ENCODE measurements at places on chromosomes 7 and 10. TPM values are rescaled to one million over a fixed set of nuclear protein-coding genes. Genes with fewer than 3 reads are reported as not detected.

GRCh38 chr7:69670701-69671100, 72.4 kb downstream of the AUTS2 start:
- H3K27me3 ChIP-seq, result no peaks in the 10 kb centered on the region
- H3K4me3 ChIP-seq, result no peak overlapping the region
- H3K36me3 ChIP-seq, result no peaks in the 10 kb centered on the region

DNA sequence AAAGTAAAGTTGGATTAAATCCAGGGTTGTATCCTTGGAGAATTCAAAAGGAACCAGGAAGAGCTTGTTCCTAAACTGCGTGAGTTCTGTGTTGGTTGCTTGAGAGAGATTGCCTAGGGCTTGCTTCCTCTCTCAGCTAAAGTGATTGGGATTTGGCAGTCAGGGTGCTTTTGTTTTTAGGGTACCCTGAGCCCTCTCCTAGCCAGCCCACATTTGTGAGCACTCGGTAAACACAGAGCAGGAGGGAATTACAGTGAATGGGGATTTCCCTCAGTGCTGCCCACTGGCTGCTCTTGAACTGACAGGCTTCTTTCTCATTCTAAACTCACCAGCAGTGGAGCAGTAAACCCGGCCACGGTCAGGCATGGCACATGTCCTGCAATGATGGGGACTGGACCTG, 146.9 kb downstream of the TPST1 start:
- peak overlapping the region; percentile 37 for H3K27ac ChIP-seq
- no peaks in the 10 kb centered on the region for H3K27me3 ChIP-seq
- 0 out of 2 replicates have a peak, but pooled peaks cover 2% of the 10 kb centered on the region for H3K4me1 ChIP-seq
- DNase-seq, result no peak
- no peaks in the 10 kb centered on the region for H3K36me3 ChIP-seq

GRCh38 chr7:96669812-96670211, 39.8 kb downstream of the SEM1 start:
- H3K27ac ChIP-seq, result no peak overlapping the region
- no peaks in the 10 kb centered on the region for H3K36me3 ChIP-seq

Gene EPDR1
- 6.4 TPM for total RNA-seq

Gene EBLN1
- not detected for total RNA-seq

GRCh38 chr10:3896161-3896560, 111.2 kb upstream of the KLF6 start:
- H3K36me3 ChIP-seq, result no peaks in the 10 kb centered on the region
- DNase-seq, result no peak
- H3K27ac ChIP-seq, result no peak overlapping the region
- H3K27me3 ChIP-seq, result no peaks in the 10 kb centered on the region
- H3K4me3 ChIP-seq, result no peak overlapping the region

- H3K27me3 ChIP-seq, result no peaks in the 10 kb centered on the region
- no peak overlapping the region for H3K27ac ChIP-seq
- no peaks in the 10 kb centered on the region for H3K4me1 ChIP-seq
- no peak for DNase-seq
Measured at GRCh38 chr7:92523110-92523509, 5.2 kb downstream of the PEX1 start.

DNA sequence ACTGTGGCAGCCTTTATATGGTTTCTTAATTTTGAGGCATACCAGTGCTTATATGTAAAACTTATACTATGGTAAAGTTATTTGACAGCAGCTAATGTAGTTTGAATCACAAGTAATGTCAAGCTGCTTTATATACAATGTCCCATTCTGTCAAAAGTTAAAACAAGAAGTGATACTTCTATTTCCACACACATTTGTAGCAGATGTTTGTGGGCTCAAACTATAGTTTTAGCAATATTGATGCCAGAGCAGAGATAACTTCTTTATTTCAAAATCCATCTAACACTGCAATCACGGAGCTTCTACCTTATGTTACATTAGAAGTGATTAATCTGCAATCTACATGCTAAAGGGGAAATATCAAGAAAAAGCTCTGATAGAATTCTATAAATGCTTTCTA, 149.6 kb downstream of the ADK start:
- H3K36me3 ChIP-seq, result no peaks in the 10 kb centered on the region
- no peaks in the 10 kb centered on the region for H3K4me1 ChIP-seq
- DNase-seq, result no peak
- no peak overlapping the region for H3K4me3 ChIP-seq

Gene SH3PXD2A
- 15.3 TPM for total RNA-seq

DNA sequence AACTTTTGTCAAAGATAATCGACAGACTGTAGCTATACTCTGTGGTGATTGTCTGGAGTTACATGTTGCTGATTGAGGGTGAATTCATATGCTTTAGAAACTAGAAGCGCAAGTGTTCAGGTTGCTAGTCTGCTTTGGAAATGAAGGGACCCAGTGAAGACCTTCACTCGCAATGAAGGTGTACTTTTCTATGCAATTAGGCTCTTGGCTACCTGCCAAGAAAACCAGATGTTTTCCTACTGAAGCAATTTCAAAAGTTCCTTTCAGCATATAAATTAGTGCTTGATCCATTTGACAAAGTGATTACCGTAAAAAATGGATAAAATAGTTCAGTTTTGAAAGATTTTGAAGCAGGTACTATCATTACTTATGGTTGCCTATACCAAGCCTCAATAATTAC, 10.0 kb upstream of the STK31 start:
- no peaks in the 10 kb centered on the region for H3K4me1 ChIP-seq
- no peaks in the 10 kb centered on the region for H3K27me3 ChIP-seq
- no peak for DNase-seq
- H3K36me3 ChIP-seq, result peaks cover 8% of the 10 kb centered on the region

DNA sequence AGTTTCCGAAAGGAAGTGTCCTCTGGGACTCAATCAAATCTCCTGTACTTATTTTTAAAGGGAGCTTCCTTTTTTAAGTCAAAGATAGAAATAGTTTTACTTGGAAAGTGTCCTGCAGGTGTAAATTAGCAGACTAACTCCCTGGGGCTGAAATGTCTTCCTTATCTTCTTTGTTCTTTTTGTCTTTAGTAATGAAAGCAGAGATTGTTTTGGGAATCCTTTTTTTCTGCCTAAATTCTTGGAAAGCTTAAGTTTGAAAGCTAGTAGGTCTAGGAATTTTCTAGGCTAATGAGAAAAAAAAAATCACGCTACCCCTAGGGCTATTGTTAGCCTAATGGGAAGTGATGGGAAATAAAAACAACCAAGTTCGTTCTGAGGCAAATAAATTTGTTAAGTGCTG, 139.1 kb upstream of the CSTF2T start:
- no peak for DNase-seq
- H3K4me1 ChIP-seq, result peaks cover 3% of the 10 kb centered on the region
- no peak overlapping the region for H3K4me3 ChIP-seq
